Activated naive CD4-positive, alpha-beta T cell treated with anti-CD3 and anti-CD28 coated beads, Interleukin-2, amount 50 U/mL, for 16 hours (primary cell): ENCODE measurements at places on chromosomes 2 and 18.

GRCh38 chr2:108778857-108779256 is 7.7 kb upstream of the CCDC138 start:
- DNase-seq, result no peak

DNA sequence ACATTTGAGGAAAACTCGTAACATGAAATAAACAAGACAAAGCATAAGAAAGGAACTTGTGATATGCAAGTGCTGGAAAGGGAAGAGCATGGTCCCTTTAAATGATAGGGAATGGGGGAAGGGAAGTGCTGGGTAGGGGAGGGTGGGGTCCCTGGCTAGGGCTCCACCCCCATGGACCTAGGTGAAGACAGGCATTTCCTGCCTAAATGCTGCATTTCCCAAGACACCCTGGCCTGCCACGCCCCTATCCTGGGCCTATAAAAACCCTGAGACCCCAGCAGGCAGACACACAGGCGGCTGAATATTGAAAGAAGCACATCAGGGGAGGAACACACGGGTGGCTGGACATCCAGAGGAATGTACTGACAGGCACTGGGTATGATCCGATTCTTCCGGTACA is 499.9 kb downstream of the ZEB2 start:
- DNase-seq, result no peak

DNA sequence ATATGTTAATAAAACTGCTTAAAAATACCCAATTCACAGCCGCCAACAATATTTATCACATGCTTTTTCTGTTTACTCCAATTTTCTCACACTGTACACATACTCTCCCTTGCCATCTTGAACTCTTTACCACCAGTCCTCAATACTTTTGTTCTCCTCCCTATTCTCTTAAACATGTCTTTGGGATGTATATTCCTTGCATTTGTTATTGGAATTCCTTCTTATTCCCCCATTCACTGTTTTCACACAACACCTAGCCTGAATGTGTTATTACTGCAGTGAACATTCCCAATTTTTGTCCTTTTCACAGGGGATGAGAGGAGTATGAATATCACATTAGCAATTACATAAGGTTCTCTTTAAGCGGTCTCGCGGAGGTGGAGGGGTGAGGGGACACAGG is 94.7 kb downstream of the USP34 start:
- no peak for DNase-seq

DNA sequence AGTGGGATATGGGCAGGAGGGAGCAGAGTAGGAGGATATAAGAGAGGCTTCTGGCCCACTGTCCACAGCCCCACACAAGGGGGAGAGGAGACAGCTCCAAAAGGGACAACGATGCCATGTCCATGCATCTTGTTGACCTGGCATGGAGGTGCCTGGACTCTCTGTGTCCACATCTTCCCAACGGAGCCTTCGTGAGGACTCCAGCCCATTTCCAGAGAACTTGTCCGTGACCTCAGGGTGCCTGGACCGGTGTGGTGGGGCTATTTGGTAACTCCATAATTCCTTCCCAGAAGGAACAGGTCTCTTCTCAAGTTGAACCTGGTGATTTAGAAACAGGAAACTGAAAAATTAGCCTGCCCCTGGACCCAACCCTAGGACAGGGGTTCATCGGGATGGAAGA is 133.9 kb downstream of the CYP26B1 start:
- no peak for DNase-seq

- no peak for DNase-seq
Measured at GRCh38 chr2:52135235-52135634, 1103.3 kb upstream of the NRXN1 start.

GRCh38 chr18:34780856-34781255 is 70.8 kb downstream of the DTNA start:
- no peak for DNase-seq

GRCh38 chr2:218648787-218649100 is 10.7 kb downstream of the ZNF142 start:
- no peak for DNase-seq

DNA sequence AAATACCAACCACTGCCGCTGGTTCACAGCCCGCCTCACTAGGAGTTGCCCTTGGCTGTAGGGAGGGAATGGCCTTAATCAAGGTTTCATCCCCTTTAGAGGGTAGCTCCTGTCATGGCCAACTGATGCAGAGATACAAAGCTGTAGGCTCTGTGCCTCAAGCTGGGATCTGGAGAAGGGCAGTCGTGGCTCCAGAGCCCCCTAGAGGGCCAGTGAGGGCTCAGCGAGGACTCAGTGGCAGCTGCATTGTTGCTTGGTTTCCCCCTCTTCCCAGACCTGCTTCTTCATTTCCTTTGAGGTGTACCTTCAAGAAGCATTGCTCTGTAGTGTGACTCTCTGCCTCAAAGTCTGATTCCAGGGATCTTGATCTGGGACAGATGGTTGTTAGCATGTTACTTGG is 302.1 kb downstream of the LPIN1 start:
- DNase-seq, result no peak

GRCh38 chr18:8386669-8387380 is 222.4 kb upstream of the RAB12 start:
- no peak for DNase-seq
